ENCODE measurements at places on chromosomes 3 and 15.

DNA sequence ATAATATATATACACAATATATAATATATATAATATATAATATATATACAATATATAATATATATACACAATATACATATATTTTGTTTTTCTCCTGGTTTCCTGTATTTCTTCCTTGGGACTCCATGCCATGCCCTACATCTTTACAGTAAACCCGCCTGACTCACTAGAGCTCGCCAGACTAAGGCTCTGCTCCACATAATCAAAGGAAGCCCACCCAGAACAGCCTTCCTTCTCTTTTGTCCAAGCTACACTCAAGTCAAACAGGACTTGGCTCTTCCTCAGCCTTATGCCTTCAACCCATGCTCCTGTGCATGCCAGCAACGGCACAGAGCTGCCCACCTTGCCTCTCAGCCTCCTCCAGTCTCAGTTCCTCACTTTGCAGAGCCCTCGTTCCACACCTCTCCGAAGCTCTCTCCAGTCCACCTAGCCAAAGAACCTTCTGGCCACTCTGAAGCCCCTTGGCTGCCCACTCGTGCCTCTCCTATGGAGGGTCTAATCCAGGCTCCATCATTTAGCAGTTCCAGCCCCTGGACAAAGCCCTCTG, 109.1 kb downstream of the RFTN1 start:
- DNase-seq: no peak

GRCh38 chr3:9136746-9137465, 112.5 kb downstream of the SRGAP3 start:
- DNase-seq: no peak

DNA sequence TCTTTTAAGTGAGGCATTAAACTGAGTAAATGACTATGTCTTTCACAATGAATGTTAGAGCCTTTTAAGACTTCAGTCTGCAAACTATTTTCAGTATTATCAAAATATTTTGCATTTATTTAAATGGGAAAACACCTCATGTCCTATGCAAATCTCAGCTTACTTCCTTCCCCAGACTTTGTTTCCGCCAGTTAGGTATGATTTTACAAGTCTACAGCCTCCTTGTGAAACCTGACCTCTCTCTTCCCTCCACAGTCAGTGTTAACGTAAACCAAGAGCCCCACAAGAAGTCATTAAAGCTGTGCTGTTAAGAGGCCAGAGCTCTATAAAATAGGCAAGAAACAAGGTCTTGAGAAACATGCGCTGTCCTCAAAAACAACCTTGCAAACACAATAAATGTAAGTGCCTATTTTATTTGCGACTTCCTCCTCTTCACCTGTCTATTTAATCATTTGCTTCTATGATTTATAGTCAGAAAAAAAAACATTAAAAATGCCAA, 48.3 kb downstream of the PRTG start:
- no peak for DNase-seq

DNA sequence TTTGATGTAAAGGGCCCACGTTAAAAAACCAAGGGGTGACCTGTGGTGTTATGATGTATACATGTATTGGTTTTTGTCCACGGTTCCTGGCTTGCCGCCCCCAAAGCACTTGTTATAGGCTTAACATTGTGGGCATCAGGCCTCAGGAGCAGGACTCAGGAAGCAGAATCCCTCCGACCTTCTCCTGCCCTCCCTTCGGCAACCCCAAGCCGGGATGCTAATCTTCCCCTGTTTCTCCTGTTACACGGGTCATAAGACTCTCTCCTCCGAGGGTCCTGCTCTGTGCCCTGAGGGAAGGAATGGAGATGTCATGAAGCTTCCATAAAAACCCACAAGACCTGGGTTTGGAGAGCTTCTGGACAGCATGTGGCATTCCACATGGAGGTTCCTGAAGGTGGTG, 48.8 kb downstream of the RPLP1 start:
- no peak for DNase-seq

DNA sequence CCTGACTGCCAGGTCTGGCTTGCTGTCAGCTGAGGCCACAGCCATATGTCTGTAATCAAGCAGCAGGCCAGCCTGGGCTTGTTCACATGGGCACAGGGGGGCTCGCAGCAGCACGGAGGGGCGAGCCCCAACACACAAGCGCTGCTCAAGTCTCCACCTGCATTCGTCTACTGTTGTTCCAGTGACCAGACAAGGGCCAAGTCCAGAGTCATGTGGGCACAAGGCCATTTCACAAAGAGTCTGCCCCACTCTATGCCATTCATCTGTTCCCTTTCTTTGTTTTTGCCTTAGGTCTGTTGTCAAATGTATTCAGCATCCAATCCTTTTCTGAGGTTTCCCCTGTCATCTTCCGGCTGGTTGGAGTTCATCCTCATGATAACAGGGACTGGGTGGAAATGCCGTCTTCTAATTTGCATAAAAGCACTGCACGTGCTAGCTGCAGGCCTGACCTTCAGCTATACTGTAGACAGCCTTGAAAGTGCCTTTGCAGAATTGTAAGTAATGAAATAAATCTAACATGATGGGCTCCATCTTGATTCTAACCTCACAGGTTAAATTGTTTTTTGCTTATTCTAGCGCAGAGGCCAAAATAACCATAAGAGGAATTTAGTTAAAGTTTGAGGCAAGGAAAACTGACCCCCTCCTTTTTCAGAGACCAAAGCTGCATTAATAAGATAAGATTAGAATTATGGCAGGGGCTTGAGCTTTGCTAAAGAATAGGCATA, 28.6 kb upstream of the KBTBD12 start:
- DNase-seq: no peak

- no peak for DNase-seq
Measured at GRCh38 chr3:165697910-165698309, 139.3 kb downstream of the BCHE start.

GRCh38 chr3:136671921-136672320, 80.3 kb downstream of the STAG1 start:
- no peak for DNase-seq

GRCh38 chr15:72861354-72861910, 77.9 kb upstream of the ADPGK start:
- DNase-seq: no peak

DNA sequence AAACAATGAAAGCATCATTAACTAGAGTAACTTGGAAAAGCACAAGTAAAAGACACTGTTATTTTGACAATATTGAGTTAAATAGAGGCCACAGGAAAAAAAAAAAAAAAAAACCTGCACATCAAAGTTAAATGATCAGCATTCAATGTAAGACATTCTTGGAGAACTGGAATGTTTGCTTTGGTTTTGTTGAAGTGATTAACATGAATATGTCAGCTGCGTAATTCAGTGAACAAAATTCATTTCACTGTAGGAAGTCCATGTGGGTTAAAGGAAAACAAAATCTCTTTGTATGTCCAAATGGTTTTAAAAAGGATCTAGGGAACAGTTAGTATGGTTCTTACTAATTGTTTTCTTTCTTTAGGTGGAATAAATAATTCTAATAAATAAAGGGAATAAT, 252.8 kb upstream of the CNTN6 start:
- no peak for DNase-seq

DNA sequence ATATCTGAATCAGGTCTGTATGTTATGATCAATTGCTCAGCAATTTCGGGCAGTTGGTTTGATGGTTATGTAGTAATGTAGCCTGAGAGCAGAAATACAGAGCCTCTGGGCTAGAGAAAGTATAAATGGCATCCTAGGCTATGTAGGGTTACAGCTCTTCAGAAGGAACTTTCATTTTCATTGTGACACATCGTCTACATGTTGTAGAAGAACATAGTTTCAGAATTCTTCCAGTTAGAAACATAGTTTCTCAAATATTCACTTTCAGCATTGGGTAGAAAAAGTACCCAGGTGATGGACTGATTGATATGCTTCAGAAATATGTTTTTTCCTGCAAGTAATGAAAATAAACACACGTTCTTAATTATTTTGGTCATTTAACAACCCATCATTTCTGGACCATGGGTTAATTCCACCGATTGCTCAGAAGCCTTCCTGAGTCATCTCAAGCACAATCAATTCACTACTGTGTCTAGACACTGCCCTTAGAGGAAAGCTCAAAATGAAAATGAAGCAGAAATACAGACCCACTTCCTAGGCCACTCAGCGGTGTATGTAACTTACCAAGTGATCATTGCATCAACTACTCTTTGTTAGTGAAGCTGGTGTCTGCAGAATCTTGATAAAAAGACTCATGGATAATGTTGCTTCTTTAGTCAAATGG, 88.8 kb upstream of the TSEN2 start:
- no peak for DNase-seq

- DNase-seq: no peak
Measured at GRCh38 chr3:31620656-31621055, 87.9 kb downstream of the STT3B start.

DNA sequence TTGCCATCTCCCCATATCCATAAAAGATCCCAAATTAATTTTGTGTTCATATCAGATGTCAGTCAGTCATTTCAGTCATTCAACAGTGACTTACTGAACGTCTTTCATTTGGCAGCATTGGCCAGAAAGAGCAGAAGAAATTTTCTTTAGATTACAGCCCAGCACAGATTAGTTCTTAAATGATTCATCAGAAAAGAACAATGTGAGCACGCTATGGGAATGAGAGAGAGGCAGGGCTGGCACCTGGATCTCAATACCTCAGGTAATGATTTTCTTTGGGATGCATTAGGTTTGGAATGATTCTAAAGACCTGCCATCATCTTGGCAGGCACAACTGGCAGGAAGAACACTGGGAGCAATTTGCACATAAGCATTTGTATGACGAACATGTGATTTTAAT, 41.6 kb downstream of the FBN1 start:
- no peak for DNase-seq

DNA sequence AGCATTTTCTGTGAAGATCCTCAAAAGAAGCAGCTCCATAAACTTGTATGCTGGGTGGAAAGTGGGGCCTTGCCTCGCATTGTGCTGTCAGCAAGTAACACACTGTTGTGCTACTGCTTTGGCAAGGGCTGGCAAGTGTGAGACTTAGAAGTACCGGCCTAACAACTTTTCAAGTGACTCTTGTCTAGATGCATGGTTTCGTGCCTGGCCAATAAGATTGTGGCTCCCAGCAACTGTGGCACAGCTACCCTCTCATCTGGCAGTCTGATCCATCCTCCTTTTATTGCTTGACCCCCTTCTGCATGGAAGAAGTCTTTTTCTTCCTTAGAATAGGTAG, 79.4 kb upstream of the VEPH1 start:
- DNase-seq: no peak

DNA sequence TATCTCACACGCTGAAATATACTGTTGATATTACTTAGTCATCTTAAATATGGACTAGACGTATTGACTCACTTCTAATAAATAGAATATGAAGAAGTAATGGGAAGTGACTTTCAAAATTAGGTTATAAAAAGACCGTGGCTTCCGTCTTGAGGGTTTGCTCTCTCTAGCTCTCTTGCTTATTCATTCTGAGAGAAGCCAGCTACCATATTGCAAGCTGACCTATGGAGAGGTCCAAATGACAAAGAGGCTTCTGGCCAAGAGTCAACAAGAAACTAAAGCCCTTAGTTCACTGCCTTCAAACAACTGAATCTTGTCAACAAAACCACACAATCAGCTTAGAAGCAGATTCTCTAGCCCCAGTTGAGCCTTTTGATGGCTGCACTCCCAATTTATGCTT, 46.1 kb downstream of the SLC9C1 start:
- no peak for DNase-seq

- DNase-seq: no peak
Measured at GRCh38 chr15:85755471-85755870, 39.3 kb downstream of the KLHL25 start.

GRCh38 chr3:65714134-65714533, 324.6 kb downstream of the MAGI1 start:
- DNase-seq: no peak

DNA sequence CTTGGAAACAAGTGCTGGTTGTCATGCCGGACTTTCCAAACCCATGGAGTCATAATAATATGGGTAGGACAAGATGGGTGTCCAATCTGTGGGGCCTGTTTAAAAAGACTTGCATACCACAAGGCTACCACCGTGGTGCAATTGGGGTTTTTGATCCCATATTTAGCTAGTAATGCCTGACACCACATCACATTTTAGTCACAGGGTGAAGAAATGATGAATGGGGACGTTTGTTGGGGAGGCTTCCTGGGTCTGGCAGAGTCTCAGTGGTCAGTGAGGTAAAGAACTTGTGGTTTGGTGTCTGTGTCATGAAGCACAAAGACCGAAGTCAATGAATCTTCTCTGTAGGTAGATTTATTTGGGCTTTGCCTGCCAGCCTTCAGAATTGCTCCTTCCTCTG, 31.0 kb downstream of the P3H2 start:
- no peak for DNase-seq

GRCh38 chr15:65404186-65404872, 18.4 kb downstream of the IGDCC4 start:
- DNase-seq: no peak

DNA sequence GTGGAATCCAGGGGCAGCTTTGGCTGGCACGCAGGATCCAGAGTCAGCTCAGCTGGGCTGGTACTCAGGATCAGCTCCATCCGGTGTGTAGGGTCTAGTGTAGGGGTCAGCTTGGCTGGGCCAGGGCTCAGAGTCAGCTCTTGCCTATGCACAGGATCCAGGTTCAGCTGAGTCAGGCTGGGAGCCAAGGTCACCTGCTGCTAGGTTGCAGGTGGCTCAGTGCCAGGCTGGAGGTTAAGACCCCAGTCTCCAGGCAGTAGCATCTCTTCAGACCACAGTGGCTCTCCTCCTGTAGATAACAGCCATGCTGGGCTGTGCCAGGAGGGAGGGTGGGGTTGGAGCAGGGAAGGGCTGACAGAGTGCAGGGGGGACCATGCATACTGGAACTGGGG, 1.8 kb downstream of the HYAL3 start:
- no peak for DNase-seq

GRCh38 chr3:36373084-36373483, 7.2 kb upstream of the STAC start:
- DNase-seq: no peak

DNA sequence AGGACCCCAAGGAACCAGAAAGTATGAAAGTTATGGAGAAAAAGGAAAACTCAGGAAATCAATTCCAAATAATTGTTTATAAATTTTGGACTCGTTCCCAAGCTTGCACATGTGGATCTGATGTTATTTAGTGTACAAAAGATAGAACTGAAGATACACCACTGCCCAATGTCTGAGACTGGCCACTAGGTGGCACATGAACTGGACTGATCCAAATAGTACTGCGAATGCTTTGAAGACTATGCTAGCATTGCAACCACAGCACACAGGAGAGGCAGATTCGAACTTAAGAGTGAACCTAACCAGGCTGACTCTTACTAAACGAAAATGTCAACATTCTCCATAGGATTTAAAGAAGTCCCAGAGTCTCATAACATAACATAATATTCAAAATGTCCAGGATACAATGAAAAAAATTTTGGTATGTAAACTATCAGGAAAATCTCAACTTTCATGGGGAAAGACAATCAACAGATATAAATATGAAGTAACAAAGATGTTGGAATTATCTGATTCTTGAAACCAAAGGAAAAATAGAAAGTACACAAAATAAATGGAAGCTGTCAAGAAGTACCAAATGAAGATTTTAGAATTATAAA, 596.7 kb downstream of the FGF12 start:
- no peak for DNase-seq

- no peak for DNase-seq
Measured at GRCh38 chr15:88179562-88179961, 77.0 kb downstream of the NTRK3 start.
